Right atrium auricular region (tissue), 2 donors: ENCODE measurements at places on chromosomes 6 and 20.

GRCh38 chr6:45072016-45072415, 256.1 kb upstream of the RUNX2 start:
- no peak overlapping the region for H3K4me3 ChIP-seq
- no peaks in the 10 kb centered on the region for H3K27me3 ChIP-seq
- H3K4me1 ChIP-seq, result no peaks in the 10 kb centered on the region

GRCh38 chr6:70636596-70636995, 31.1 kb upstream of the SMAP1 start:
- no peaks in the 10 kb centered on the region for H3K27me3 ChIP-seq
- no peak for DNase-seq
- H3K36me3 ChIP-seq, result no peaks in the 10 kb centered on the region
- H3K27ac ChIP-seq, result no peak overlapping the region

- no peak for DNase-seq
- no peaks in the 10 kb centered on the region for H3K36me3 ChIP-seq
- H3K4me1 ChIP-seq, result no peaks in the 10 kb centered on the region
- H3K4me3 ChIP-seq, result no peak overlapping the region
- peaks cover 8% of the 10 kb centered on the region for H3K27me3 ChIP-seq
Measured at GRCh38 chr20:38649275-38649891, 47.8 kb downstream of the ARHGAP40 start.

GRCh38 chr6:46276576-46277142, 105.9 kb upstream of the ENPP5 start:
- no peaks in the 10 kb centered on the region for H3K4me1 ChIP-seq
- H3K27ac ChIP-seq, result no peak overlapping the region
- H3K4me3 ChIP-seq, result no peak overlapping the region
- H3K36me3 ChIP-seq, result no peaks in the 10 kb centered on the region
- no peaks in the 10 kb centered on the region for H3K27me3 ChIP-seq

GRCh38 chr6:157314705-157315321, 8.5 kb downstream of the TMEM242 start:
- DNase-seq, result no peak
- no peak overlapping the region for H3K27ac ChIP-seq
- H3K4me1 ChIP-seq, result peaks cover 14% of the 10 kb centered on the region
- peaks cover 28% of the 10 kb centered on the region for H3K36me3 ChIP-seq
- H3K27me3 ChIP-seq, result no peaks in the 10 kb centered on the region

DNA sequence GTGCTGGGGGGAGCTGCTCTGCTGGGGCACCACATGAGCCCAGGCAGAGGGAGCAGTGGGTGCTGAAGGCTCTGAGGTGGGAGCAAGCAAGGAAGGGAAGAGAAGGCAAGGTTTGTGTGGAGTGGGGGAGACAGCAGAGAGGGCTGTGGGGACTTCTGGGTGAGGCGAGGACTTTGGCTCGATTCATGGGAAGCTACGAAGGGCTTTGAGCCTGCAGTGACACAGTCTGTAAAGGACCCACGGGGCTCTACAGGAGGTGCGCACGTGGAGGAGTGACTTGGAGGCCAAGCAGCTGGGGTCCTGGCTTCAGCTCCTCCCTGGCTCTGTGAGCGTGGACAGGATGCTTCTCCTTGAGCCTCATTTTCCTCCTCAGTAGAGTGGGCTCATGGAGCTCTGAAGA, 29.1 kb upstream of the CSNK2A1 start:
- no peaks in the 10 kb centered on the region for H3K36me3 ChIP-seq
- DNase-seq, result no peak
- no peak overlapping the region for H3K4me3 ChIP-seq
- H3K27me3 ChIP-seq, result no peaks in the 10 kb centered on the region
- peak overlapping the region; percentile 24 for H3K27ac ChIP-seq

GRCh38 chr20:7499201-7499600, 441.1 kb downstream of the HAO1 start:
- no peak overlapping the region for H3K27ac ChIP-seq
- H3K4me1 ChIP-seq, result peaks cover 6% of the 10 kb centered on the region
- no peak overlapping the region for H3K4me3 ChIP-seq
- H3K27me3 ChIP-seq, result no peaks in the 10 kb centered on the region

GRCh38 chr20:51802170-51802751, at the start of gene SALL4:
TSS of gene SALL4 (minus strand) at chr20:51802521. CDS start at chr20:51802408, 113 bp downstream.
- no peak for DNase-seq
- no peak within 1 kb of the TSS for H3K27ac ChIP-seq
- H3K4me3 ChIP-seq, result peak within 1 kb of the TSS; percentile 20
- H3K4me1 ChIP-seq, result no peaks in the 10 kb centered on the region

- no peak overlapping the region for H3K4me3 ChIP-seq
- peaks cover 24% of the 10 kb centered on the region for H3K36me3 ChIP-seq
- peak overlapping the region; percentile 61 for H3K27ac ChIP-seq
Measured at GRCh38 chr20:1912646-1913045, 17.4 kb downstream of the SIRPA start.

- no peaks in the 10 kb centered on the region for H3K4me1 ChIP-seq
- no peaks in the 10 kb centered on the region for H3K27me3 ChIP-seq
- no peak for DNase-seq
- no peak overlapping the region for H3K27ac ChIP-seq
- H3K4me3 ChIP-seq, result no peak overlapping the region
- H3K36me3 ChIP-seq, result peaks cover 19% of the 10 kb centered on the region
Measured at GRCh38 chr20:4853757-4854560, 132.2 kb downstream of the PRND start.
